Skin of body (tissue), 3 donors: ENCODE measurements at places on chromosomes 13 and 19. TPM values are rescaled to one million over a fixed set of nuclear protein-coding genes. Genes with fewer than 3 reads are reported as not detected.

Gene MAB21L1
- total RNA-seq, result 0.99 TPM

Gene SIGLEC11
- 0.79 TPM for total RNA-seq

- DNase-seq, result no peak
These were observed 47.0 kb downstream of the SMIM24 start for GRCh38 chr19:3433313-3433712.

- peak; percentile 74 for DNase-seq
These were observed at the start of gene TSHZ3 for GRCh38 chr19:31349160-31349881. TSHZ3 (minus strand) TSS chr19:31349436; CDS start chr19:31349219, 217 bp downstream.

- no peak for DNase-seq
These were observed 652.8 kb downstream of the PCDH9 start for GRCh38 chr13:66577358-66577757.

- no peak for DNase-seq
These were observed 26.2 kb upstream of the ATP8A2 start for GRCh38 chr13:25345576-25345975.

DNA sequence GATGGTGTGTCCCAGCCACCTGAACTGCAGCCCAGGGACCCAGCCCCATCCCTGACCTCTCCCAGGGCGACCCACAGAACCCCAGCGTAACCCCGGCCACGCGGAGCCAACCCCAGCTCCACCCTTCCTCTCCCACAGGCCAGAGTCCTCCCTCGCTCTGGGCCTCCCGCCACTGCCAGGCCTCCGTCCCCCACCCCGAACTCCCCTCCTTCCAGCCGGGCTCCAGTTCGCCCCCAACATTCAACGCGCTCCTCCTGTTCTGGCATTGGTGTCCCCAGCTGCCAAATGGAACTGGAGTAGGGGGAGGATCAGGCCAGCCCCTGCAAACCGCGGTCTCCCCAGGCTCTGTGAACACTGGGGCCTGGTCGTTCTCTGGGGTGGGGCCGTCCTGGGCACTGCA lies 7.4 kb downstream of the LINGO3 start:
- no peak for DNase-seq

- DNase-seq, result no peak
These were observed 730 bp downstream of the ZNF260 start for GRCh38 chr19:36527341-36527740.
